Activated T-cell treated with anti-CD3 and anti-CD28 coated beads for 4 hours (primary cell): ENCODE measurements at places on chromosomes 4 and X.

- DNase-seq: no peak
These were observed 37.5 kb downstream of the BEX3 start for GRCh38 chrX:103413705-103414387.

GRCh38 chr4:137572163-137572562 is 39.9 kb upstream of the PCDH18 start:
- no peak for DNase-seq

GRCh38 chrX:154019633-154020528 is at the start of gene IRAK1:
Gene IRAK1, minus strand, starts transcription at chrX:154019902. Its CDS starts 90 bp downstream, at chrX:154019812.
- DNase-seq: no peak

DNA sequence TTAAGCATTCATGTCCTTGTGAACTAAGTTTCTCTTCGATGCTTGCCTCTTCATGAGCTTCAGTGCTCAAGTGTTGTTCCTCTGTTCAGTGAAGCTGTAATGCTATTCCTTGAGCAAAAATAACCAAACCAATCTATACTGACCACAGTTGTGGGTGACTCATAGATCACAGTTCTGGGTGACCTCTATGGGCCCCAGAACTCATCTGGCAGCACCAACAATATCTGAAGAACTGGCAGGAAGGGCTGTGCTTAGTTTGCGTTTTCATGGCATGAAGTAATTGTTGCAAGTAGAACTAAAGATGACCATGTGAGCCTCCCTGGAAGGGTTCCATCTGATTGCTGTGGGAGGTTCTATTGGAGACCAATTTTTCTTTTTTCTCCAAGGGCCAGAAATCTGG is 106.2 kb downstream of the CCNG2 start:
- no peak for DNase-seq

DNA sequence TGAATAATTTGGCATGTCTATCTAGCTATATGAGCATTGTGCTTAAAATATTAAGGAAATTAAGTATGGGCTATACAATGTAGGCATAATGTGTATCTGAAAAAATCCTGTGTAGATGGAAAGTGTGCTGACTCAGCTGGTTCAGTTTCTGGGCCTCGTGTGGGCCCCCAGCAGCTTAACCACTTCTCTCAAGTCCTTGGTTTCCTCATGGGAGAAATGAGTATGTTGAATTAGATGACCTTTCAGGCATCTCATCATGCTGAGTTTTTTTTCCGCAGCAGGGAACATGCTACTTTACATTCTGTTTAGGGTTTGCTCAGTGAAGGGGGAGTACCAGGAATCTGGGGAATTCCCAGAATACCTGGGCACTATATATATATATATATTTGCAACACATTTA is 30.5 kb downstream of the RHOH start:
- no peak for DNase-seq

DNA sequence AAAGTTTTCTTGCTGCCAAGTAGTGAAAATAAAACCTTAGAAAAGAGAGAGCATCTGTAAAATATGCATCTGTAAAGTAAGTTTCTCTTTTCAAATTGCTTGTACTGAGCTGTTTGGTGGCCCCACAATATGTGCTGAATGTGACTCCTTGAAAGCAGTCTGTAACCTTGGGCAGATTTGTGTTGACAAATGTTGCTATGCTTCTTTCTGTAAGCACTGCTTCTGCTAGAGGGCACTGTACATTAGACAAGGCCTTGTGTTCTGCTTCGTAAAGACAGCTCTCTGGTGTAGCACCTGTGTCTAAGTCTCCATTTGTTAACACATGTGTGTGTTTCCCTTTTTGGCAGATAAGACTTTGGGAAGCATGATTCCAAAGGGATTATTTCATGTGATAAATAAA is 56.6 kb upstream of the NRK start:
- DNase-seq: no peak

GRCh38 chr4:61648264-61648663 is 448.1 kb downstream of the ADGRL3 start:
- no peak for DNase-seq

GRCh38 chr4:74370912-74371311 is 6.0 kb downstream of the EREG start:
- DNase-seq: no peak

DNA sequence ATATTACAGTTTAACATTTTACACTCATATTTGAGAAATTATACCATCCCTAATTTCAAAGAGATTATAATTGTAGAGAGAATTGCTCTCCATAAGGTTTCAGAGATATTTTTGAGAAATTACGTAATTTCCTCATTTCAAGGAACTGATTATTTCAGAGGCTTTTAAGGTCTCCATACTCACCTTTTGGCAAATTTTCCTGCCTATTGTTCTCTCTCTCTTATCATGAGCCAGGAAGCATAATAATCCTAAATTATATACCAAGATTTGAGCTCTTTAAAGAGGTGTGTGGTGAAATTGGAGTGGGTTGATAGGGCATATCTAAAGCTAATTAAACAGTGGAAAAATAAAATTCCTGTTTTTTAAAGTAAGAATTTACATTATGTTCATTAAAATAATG is 248.9 kb upstream of the FTHL17 start:
- DNase-seq: no peak

- DNase-seq: peak; percentile 32
These were observed 288.5 kb upstream of the ZCCHC13 start for GRCh38 chrX:74015379-74016019.

DNA sequence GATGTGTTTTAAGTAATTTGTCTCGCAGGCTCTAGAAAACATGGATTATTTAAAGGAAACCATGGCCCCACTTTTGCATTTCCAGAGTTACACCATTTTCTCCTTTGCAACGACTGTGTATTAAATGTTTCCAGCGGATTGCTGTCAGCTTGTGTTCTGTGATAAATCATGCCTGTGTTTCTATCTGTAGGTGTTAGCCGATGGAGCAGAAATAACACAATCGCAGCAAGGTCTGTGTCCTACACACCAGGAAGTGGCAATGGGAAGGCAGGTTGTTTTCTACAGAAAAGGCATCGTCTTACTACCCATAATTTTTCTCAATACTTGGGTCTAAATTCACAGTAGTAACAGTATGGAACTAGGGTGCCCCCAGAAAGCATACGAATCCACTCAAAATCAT is 590.1 kb downstream of the NLGN4X start:
- DNase-seq: no peak

GRCh38 chr4:187006189-187006618 is 282.5 kb upstream of the FAT1 start:
- DNase-seq: no peak

- DNase-seq: no peak
These were observed 33.2 kb upstream of the BMP15 start for GRCh38 chrX:50877310-50877709.

DNA sequence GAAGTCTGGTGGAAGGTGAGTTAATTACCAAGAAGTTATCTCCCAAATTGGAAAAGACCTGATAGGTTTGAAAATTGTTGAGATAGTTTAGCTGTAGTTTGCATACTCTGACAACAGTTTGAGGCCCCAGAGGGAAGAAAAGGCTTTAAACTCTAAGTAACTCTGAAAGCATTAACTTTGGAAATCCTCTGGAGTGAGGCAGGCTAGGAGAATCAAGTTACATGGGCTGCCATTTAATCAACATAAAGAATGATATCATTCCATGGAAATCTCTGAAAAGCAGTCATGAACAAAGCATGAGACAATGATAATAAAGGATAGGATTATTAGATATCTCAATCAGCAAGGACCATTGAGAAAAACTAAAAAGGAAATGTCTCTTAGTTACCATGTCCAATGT is 647.1 kb downstream of the ANKRD50 start:
- DNase-seq: no peak

- DNase-seq: no peak
These were observed 8.4 kb downstream of the UBE2K start for GRCh38 chr4:39706334-39706733.

DNA sequence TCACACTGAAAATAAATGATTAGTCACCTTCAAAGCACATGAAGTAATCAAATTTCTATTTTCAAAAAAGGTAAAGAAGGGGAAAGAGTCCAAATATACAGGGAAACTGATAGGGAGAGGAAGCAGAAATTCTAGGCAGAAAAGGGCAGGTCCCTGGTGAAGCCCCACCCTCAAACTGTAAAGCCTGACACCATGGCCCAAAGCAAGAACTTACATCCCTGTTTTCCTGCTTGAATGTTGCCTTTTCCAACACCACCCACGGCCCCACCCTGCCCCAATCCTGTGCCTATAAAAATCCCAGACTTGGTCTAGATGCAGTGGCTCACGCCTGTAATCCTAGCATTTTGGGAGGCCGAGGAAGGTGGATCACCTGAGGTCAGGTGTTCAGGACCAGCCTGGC is 361.8 kb downstream of the PPP3CA start:
- no peak for DNase-seq

GRCh38 chr4:152901205-152901604 is 34.9 kb upstream of the FHDC1 start:
- no peak for DNase-seq

DNA sequence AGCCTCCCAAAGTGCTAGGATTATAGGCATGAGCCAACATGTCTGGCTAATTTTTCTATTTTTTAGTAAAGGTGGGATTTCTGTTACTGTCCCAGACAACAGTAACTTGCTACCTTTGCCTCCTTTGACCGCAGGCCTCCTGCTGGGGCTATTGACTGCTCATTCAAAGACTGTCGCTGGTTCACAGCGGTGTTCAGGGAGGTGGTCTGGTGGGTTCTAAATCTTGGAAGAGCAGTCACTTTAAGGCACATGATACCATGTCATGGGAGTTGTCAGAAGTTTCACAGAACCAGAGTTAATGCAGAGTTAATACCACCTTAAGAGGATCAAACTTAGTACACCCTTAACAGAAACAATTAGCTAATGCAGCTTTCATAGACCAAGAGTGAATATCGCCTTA is 3.8 kb downstream of the ASMT start:
- no peak for DNase-seq
